A549 (cell line): ENCODE measurements at places on chromosomes 12 and 14. TPM values are rescaled to one million over a fixed set of nuclear protein-coding genes. Genes with fewer than 3 reads are reported as not detected.
A peak's percentile ranks its signal among the peaks of the same experiment; 100 is the strongest.

DNA sequence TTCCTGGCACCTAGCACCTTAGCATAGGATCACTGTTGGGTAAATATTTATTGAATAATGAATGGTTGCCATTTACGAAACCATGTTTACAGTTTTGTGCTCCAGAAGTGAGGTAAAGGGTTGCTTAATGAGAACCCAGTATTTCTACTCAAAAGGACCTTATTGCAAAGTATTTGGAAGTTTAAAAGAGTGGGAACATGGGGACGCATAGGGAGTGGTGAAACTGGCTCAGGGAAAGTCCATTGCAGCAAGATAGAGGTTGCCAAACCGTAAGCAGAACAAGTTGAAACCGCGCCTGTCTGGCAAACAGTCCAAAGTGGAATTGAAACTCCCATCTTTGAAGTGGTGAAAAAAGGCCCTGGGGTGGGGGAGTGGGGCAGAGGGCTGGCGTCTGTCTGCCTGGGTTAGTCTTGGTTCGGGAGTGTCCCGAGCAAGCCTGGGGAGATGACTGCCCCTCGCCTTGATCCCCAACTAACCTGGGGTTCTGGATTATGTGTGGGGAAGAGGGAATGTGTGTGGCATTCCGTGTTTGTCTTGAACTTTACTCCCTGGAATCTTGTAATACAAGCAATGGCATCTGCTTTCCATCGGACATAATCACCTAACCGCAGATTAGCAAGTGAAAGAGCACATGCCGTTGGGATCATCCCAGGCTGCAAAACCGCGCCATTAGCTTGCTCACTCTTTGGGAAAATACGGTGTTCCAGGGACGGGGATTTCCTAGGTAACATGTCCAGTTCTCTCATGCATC lies 7.2 kb downstream of the ALDH2 start:
- peak; percentile 69 for DNase-seq

- DNase-seq = no peak
These were observed 8.6 kb downstream of the PLEKHH1 start for GRCh38 chr14:67541448-67542387.

DNA sequence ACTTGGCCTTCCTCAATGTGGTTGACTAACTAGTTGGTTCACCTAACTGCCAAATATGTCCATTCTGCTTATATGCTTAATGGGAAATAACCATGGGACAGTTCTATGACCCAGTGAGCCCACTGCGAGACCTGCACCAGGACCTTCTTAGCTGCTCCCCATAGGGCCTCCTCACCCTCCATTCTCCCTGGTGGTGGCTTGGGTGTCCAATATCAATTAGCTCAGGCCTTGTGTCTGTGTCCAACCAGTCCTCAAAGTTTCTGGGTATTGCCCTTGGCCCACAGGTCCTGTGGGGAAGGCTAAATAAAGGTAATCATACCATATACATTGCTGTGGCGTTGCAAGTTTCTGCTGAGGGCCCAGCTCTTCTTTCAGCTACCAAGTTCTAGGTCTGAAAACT lies 228.2 kb downstream of the PCNX1 start:
- DNase-seq = no peak

DNA sequence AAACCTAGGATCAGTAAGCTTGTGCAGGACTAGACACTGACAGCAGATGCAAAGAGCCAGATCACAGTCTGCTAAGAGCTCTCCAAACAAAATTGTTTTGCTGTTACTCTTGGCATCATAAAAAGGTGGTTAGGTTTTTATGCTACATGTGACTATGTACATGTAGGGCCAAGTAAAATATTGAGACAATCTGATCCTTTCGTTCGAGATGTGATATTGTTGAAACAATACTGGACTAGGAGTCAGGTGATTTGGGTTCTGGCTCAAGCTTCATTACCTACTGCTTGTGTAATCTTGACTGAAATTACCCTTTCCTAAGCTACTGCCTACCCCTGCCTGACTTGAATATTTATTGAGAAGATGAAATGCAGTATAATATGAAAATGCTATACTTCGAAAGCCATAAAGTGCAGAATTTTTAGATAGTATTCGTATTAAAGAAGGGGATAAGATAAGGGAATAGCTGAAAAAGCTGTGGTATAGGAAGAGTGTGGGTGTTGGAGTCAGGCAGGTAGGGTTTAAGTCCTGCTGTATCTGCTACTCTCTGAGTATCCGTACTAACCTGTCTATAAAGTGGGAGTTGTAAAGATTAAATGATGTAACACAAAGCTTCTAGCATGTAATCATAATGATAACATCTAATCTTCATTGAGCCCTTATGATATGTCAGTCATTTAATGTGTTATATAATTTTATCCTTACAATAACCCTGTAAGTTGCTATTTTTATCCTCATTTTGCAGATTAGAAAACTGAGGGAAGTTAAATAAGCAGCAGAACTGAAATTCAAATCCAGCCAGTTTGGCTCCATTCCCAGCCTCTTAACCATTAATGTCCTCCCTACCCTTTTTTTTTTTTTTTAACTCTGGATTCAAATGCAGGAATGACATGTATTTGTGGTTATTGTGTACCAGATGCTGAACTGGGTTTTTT lies 38.6 kb upstream of the ATF1 start:
- DNase-seq = no peak

DNA sequence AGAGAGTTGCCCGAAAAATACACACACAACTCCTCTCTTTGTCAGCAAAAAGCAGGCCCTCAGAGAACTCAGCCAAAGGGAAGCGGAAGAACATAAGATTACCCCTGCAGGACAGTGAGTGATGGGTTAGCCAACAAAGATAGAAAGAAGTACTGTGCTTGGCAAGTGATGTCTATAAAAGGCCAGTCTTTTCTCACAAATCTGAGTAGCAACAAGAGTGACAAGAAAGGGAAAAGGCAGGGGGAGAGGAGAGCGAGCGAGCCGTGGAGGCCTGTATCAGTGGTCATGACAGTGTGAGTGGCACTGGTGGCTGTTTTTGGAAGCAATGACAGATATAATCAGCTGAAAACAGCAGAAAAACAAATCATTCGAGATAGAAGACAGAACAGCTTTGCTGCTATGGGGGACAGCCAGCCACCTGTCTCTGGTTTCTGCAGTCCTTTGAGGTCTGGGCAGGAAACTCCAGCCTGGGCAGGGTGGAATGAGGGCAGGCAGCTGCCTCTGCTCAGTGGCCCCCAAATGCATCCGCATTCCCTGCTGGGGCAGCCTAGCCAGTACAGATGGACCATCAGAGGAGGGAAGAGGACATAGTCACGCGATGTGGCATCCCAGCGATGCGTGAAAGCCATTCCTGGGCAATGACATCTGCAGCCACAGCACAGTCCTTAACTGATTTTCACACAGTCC lies 74.7 kb downstream of the TRIM9 start:
- DNase-seq = no peak

The PRICKLE1 gene
- 1.1 to 1.5 TPM (median 1.4 TPM) in 3 replicates for polyA plus RNA-seq

DNA sequence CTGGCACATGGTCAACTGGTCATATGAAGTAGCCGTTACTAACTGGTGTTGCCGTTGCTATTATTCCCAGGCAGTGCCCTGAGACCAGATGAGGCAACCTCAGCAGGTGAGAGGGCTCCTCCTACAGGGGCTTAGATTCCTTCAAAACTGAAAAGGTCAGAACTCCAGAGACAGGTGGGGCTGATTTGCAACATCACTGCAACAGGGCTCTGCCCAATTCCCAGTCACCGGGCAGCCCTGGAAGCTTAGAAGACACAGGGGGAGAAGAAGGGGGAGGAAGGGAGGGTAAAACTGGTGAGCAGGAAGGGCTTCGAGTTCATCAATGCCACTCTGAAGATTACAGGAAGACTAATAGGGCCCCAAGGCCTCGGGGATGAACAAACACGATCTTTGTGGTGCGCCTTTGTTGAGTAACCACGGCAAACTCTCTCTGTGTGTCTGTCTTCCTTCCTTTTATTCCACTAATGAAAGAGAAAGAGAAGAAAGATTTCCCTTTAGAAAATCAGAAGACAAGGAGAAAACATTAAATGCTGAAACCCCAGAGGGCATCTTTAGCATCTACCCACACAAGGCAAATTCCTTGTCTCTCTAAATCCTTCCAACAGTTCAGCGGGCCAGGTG lies 749.1 kb upstream of the TBX3 start:
- no peak for DNase-seq

GRCh38 chr12:66976526-66976925 lies 292.6 kb upstream of the CAND1 start:
- no peak for DNase-seq

GRCh38 chr12:27081668-27082111 lies 688 bp downstream of the C12orf71 start:
- no peak for DNase-seq

GRCh38 chr12:126668538-126668937 lies 1598.4 kb upstream of the TMEM132C start:
- DNase-seq = no peak

GRCh38 chr14:76491172-76491930 lies 115.4 kb downstream of the ESRRB start:
- no peak for DNase-seq

GRCh38 chr14:105929327-105930081 lies 403.1 kb downstream of the TMEM121 start:
- DNase-seq = no peak
